Cardiac muscle cell (in vitro differentiated cells and primary cell): ENCODE measurements at places on chromosomes 1 and 21. TPM values are rescaled to one million over a fixed set of nuclear protein-coding genes. Genes with fewer than 3 reads are reported as not detected.

KRTAP19-1 gene
- total RNA-seq = not detected in 2 replicates

NR1I3 gene
- total RNA-seq = 0.33 TPM in 1 of 2 replicates, not detected in the other

RNU1-3 gene
- under 0.01 TPM in 2 replicates for total RNA-seq

C4BPA gene
- not detected in 2 replicates for total RNA-seq

SLC26A9 gene
- total RNA-seq = 1.0 and 2.9 TPM in 2 replicates

PHF13 gene
- total RNA-seq = 20.6 and 31.6 TPM in 2 replicates

OR2G6 gene
- total RNA-seq = not detected in 2 replicates

MARK1 gene
- total RNA-seq = 24.0 and 24.6 TPM in 2 replicates

FMOD gene
- total RNA-seq = 2.3 and 8.2 TPM in 2 replicates

SLC30A2 gene
- 1.3 and 1.5 TPM in 2 replicates for total RNA-seq

C1orf21 gene
- 8.1 and 10.9 TPM in 2 replicates for total RNA-seq

NHLH1 gene
- total RNA-seq = 0.11 and 0.12 TPM in 2 replicates

TSPAN1 gene
- total RNA-seq = not detected in 2 replicates

RBP7 gene
- total RNA-seq = 0.86 and 0.92 TPM in 2 replicates

PLPP3 gene
- total RNA-seq = 56.2 and 58.2 TPM in 2 replicates

RIMS3 gene
- 33.0 and 39.3 TPM in 2 replicates for total RNA-seq

PCAT6 gene
- total RNA-seq = 17.7 and 19.8 TPM in 2 replicates

GPATCH4 gene
- total RNA-seq = 6.0 and 14.4 TPM in 2 replicates

NIBAN1 gene
- total RNA-seq = 0.66 and 1.2 TPM in 2 replicates

BMP8A gene
- total RNA-seq = 0.09 and 0.46 TPM in 2 replicates

SLC9C2 gene
- 0.25 TPM in 1 of 2 replicates, not detected in the other for total RNA-seq

AVPR1B gene
- 0.07 and 2.3 TPM in 2 replicates for total RNA-seq

GREM2 gene
- total RNA-seq = 10.5 and 11.6 TPM in 2 replicates

FHL3 gene
- total RNA-seq = 27.5 and 47.4 TPM in 2 replicates

MFAP2 gene
- total RNA-seq = 51.9 and 79.7 TPM in 2 replicates

SPRR1B gene
- total RNA-seq = not detected in 2 replicates

KRTAP11-1 gene
- not detected in 2 replicates for total RNA-seq

SLC35F3 gene
- total RNA-seq = 0.98 and 1.7 TPM in 2 replicates

C1orf210 gene
- 0.12 TPM in 1 of 2 replicates, not detected in the other for total RNA-seq

SLC1A7 gene
- not detected in 2 replicates for total RNA-seq

MMP23B gene
- total RNA-seq = 23.6 and 30.0 TPM in 2 replicates

MYBPH gene
- total RNA-seq = 0.53 and 1.4 TPM in 2 replicates

KCNJ9 gene
- 0.03 and 0.11 TPM in 2 replicates for total RNA-seq

SELE gene
- total RNA-seq = not detected in 2 replicates

PIAS3 gene
- total RNA-seq = 22.2 and 23.7 TPM in 2 replicates

OLIG2 gene
- total RNA-seq = 0.09 TPM in 1 of 2 replicates, not detected in the other

LCE1F gene
- total RNA-seq = not detected in 2 replicates

OR2T3 gene
- not detected in 2 replicates for total RNA-seq
